Upper lobe of right lung (tissue), 1 donor: ENCODE measurements at places on chromosomes 6 and 20. TPM values are rescaled to one million over a fixed set of nuclear protein-coding genes. Genes with fewer than 3 reads are reported as not detected.

Gene MATN4
- 0.29 TPM for total RNA-seq

DNA sequence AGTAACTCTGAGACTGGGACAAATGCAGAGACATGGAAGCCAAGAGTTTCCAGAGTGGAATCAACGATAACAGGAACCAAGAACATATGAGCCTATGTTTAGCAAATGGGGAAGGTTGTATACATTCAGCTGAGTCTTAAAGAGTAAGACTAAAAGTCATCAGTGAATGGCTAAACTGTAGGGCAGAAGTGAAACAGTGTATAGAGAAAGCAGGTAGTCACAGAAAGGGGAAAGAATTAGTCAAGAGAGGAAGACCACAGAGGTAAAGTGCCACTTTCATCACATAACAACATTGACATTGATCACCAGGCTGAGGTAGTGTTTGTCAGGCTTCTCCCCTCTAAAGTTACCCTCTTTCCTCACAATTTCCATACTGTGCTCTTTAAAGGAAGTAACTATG, 306.5 kb upstream of the SPTLC3 start:
- DNase-seq: no peak

- DNase-seq: peak; percentile 54
Observed at GRCh38 chr6:43793875-43794242, 23.8 kb downstream of the VEGFA start.

DNA sequence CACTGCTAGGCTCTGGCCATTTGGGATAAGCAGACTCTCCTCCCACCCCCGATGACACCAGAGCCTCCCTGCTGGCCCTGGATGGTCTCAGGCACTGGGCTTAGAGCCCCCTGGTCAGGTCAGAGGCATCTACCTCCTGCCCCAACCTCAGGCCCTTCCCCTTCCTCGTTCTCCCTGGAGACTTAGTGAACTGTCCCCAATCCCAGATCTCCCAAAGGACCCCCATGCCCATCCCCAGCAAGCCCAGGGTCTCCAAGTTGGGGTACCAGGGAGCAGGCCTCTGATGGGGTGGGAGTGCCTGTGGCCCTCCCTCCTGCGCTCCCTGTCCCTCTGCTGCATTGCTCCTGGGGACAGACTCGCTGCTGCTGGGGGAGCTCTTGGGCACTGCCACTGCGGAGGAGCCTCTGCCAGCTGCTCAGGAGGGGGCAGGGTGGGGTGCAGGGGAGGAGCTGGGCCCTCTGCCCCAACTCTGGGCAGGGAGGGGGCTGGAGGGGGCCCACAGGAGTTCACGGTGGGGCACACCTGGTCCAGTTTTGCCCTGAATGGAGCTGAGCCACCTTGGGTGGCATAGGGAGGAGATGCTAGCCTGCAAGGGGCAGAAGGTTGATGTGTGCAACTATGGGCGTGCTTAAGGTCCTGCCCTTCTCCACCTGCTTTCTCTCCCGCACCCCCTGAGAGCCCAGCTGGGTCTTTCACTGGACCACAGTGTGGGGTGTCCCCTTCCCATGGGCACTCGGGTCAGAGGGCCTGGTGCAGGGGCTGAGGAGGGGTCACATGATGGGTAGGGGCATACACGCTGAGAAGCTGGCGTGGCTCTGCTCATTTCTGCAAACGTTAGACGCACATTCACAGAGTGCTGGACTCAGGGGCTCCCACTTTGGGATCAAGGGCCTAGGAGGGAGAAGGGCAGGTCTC, 40.4 kb downstream of the SPDEF start:
- peak; percentile 51 for DNase-seq

DNA sequence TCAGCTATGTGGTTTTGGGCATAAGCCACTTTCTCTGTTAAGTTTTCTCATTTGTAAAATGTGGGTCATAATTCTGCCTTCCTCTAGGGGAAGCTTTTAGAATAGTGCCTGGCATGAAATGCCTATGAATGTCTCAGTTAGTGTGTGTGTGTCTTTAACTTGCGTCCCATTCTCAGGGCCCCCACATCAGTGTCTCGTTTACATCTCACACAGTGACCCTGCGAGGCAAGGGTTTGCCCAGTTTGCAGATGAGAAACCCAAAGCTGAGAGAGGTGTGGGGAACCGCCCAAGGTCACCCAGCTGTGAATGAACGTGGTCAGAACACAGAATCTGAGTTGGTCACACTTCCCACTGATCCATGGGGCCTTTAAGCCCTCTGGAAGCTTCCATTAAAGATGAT, 14.1 kb downstream of the DYNLRB1 start:
- no peak for DNase-seq

GRCh38 chr20:50215926-50216325, 25.3 kb downstream of the CEBPB start:
- no peak for DNase-seq

GRCh38 chr6:110285306-110286060, 72.7 kb downstream of the METTL24 start:
- no peak for DNase-seq

Gene GZF1
- total RNA-seq: 12.5 TPM

- no peak for DNase-seq
Observed at GRCh38 chr20:3646651-3647050, 16.5 kb downstream of the GFRA4 start.

DNA sequence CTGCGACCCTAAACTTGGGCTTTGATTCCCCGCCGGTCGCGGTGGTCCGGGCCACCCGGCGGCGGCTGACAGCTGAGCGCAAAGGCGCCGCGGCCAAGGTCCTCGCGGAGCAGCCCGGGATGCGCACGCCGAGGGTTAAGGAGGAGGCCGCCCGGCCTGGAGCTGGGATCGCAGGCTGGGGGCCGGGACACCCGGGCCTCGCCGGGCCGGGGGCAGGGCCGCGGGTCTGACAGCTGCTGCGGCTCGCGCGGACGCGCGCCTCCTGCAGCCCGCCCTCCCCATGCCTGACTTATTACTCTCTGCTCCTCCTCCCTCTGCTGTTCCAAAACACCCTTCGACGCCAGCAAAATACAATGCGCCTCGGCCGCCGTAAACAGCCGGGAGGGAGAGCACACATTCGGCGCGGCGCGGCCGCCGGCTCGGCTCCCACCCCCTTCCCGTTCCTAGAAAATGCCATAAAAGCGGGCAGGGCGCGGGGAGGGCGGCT, 746 bp downstream of the BACH2 start:
- peak; percentile 76 for DNase-seq

GRCh38 chr20:35360033-35360432, 51.7 kb downstream of the UQCC1 start:
- DNase-seq: no peak

DNA sequence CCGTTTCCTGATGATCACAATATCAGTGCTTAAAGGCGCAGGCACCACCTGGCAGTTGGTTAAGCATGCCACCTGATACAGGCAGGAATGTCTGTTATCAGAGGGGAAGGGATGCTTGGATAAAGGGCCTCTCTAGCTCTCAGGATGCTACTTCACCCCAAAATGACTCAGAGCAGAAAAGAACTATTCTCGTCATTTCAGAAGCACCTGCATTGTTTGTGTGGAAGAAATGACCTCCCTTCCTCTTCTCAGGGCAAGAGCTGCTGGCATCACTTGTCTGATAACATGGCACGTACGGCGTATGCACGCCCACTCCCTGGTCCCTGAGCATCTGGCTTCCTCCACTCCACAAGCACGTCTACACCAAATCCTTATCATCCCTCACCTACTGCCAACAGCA, 47.3 kb downstream of the ATP9A start:
- DNase-seq: no peak

- no peak for DNase-seq
Observed at GRCh38 chr20:51691703-51692102, 76.5 kb downstream of the ATP9A start.

DNA sequence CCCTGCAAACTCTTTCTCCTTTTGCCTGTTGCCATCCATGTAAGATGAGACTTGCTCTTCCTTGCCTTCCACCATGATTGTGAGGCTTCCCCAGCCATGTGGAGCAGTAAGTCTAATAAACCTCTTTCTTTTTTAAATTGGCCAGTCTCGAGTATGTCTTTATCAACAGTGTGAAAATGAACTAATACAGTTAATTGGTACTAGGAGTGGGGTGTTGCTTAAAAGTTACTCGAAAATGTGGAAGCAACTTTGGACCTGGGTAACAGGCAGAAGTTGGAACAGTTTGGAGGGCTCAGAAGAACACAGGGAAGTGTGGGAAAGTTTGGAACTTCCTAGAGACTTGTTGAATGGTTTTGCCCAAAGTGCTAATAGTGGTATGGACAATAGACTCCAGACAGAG, 359.2 kb upstream of the KHDRBS2 start:
- DNase-seq: no peak

DNA sequence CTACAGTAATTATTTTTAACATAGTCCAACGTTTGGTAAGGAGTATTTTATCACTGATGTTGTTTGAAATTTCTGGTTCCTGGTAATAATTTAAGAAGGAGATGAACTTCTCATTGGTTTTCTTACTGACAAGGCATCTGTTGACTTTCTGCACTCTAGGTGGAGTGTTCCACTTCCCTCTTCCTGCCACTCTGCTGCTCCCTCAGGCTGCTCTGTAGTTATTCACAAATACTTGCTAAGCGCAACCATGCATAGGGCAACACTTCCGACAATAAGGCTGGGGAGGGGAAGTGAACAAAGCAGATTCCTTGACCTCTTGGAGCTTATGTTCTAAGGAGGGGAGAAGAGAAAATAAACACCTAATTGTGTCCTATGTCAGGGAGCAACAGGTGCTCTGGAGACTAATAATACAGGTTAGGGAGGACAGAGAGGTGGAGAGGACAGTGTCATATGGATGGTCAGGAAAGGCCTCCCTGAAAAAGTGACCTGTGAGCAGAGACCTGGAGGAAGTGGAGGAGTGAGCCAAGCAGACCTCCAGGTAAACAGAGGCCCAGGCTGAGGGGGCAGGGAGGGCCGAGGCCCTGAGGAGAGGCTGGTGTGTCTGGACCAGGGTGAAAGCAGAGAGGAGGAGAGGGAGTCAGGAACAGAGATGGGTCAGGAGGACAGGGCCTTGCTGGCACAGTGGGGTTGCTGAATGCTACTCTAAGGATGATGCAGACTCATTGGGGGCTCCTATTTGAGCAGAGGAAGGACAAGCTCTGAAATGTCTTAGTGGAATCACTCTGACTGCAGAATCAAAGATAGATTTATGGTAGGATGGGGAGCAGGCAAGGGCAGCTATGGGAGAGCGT, 134.8 kb upstream of the SLC24A3 start:
- no peak for DNase-seq

DNA sequence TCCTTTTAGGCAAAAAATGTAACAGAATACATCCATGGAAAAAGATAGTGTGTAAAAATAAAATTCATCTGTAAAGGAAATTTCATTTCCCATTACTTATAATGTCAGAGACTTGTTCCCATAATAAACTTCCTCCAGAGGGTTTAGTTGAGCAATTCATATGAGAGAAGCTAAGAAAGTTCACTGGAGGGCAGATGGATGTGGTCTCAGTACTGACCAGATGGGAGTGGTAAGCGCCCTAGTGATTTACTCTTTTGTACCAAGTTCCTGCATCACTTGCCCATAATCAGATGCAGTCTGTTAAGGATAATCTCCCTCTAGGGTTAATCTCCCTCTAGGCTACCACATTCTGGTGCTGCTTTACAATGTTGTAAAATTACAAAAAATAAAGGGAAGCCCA, 61.7 kb downstream of the ESF1 start:
- DNase-seq: no peak

Gene PGC
- total RNA-seq: 1,050 TPM

Gene PACRG
- 1.5 TPM for total RNA-seq

GRCh38 chr6:168060521-168060931, 18.5 kb downstream of the FRMD1 start:
- no peak for DNase-seq

- DNase-seq: no peak
Observed at GRCh38 chr6:69286331-69286730, 510.5 kb downstream of the LMBRD1 start.

- DNase-seq: no peak
Observed at GRCh38 chr20:52443874-52444273, 252.3 kb upstream of the ZFP64 start.

Gene GLP1R
- total RNA-seq: not detected

DNA sequence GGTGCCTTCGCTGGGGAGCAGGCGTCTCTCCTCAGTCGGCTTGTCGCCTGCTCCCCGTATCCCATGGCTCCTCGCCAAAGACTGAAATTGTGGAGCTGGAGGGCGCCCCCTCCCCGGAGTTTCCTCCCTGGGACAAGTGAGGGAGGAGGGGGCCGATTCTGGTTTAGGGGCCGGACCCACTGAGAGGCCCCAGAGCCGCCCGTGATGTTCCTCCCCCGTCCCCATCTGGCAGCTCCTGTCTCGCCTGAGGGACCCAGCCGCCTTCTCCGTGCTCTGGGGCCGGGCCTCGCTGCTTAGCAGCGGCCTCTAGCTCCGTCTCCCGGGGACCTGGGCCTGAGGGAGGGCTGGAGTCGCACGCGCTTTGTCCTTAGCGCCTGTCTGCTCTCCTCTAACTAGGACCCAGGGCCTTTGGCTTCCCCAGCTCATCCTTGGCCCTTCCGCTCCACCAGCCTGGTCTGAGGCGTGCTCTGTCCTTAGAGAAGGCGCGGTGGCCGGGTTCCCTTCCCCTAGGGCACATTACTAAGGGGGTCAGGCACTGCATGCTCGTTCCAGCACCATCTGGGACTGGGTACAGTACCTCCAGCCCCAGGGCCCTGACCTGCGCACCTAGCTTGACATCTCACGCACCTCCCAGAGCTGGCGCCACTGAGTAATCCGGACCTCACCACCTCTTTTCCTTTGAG, 29.7 kb downstream of the SLC12A5 start:
- no peak for DNase-seq

Gene PACSIN1
- not detected for total RNA-seq

- DNase-seq: no peak
Observed at GRCh38 chr6:161222706-161223234, 51.1 kb downstream of the AGPAT4 start.

- no peak for DNase-seq
Observed at GRCh38 chr6:108793516-108794251, 54.5 kb upstream of the ARMC2 start.

Gene ROS1
- 163 TPM for total RNA-seq

Gene WFDC10B
- total RNA-seq: not detected

Gene SLC35D3
- total RNA-seq: not detected

GRCh38 chr20:64038565-64039292, 2.7 kb downstream of the C20orf204 start:
- peak; percentile 89 for DNase-seq

DNA sequence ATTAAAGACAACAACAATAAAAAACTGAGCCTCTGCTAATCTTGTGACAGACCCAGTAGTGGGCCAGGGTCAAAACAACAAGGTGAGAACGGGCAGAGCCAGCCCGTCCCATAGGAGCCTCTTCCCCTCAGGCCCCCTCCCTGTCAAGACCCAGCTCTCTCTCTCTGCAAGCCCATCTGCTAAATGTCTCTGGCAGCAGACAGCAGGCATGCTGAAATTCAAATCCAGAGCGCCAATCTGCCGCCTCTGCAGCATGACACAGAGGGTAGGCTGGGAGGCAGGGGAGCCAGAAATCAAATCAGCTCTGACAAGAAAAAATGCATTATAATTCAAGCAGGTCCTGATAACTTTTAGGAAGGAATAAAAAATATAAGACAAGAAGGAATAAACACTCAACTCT, 26.3 kb downstream of the METTL24 start:
- DNase-seq: no peak
